ENCODE measurements at places on chromosomes 11 and 22.
A peak's percentile ranks its signal among the peaks of the same experiment; 100 is the strongest.

DNA sequence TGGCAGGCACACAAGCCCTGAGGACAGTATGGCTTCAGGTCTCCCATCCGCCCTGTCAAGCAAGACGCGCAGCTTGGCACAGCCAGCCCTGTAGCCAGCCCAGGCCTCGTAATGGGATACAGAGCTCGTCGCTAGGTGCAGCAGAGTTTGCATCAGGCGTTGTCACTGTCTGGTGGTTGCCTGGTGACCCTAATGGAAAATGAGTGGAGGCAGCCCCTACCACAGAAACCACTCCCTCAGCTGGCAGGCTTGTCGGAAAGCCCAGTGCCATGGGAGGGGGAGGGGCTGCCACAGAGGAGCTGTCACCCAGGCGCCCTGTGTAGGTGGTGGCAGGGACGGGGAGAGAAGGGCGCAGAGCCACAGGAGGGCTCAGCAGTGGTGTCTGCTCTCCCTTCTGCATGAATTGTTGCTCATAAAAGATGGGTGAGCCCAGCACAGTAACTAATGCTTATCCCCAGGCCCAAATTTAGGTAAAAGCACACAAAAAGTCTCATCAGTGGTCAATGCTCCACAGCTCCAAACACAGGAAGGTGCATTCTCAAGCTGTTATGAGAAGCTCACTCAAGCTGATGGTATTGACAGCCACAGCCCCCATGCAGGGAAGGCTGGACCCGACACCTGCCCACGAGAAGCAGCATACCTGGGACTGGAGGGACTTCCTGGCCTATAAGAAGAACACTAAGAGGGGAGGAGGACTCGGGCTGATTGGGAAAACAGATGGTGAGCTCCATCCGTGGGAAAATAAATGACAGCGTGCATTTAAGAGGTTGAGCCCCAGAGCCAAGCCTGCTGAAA, 164.6 kb downstream of the ETS1 start:
- DNase-seq: no peak

DNA sequence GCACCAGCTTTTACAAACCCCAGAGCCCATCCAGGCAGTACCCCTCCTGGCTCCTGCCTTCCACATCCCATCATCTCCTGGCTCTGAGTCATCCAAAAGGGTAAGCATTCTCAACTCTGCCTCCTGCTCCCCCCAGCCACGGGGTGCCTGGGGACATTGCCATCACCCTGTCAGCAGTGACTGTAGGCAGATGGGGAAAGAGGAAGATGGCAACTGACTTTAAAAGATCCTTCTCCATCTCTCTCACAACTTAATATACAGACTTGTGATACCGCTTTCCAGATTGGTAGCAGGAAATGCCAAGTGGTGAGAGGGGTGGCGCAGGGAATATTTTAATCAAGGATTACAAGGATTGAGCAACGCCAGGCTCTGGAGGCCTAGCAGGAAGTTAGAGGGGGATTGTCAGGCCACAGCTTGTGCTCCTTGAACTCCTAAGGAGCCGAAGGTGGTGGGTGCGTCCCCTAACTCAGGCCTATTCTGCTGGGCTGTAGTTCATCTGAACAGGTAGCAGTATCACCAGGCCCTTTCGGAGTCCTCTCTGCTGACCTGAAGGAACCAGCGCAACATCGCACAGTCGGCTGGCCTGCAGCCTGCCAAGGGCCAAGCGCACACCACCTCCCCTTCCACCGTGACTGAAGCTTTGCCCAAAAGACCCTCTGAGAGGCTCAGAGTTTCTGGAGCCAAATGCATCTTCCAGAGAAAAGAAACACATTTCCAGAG, 83.3 kb downstream of the ZC3H12C start:
- DNase-seq: no peak

GRCh38 chr11:13859892-13860291, 102.6 kb upstream of the SPON1 start:
- peak; percentile 57 for DNase-seq

DNA sequence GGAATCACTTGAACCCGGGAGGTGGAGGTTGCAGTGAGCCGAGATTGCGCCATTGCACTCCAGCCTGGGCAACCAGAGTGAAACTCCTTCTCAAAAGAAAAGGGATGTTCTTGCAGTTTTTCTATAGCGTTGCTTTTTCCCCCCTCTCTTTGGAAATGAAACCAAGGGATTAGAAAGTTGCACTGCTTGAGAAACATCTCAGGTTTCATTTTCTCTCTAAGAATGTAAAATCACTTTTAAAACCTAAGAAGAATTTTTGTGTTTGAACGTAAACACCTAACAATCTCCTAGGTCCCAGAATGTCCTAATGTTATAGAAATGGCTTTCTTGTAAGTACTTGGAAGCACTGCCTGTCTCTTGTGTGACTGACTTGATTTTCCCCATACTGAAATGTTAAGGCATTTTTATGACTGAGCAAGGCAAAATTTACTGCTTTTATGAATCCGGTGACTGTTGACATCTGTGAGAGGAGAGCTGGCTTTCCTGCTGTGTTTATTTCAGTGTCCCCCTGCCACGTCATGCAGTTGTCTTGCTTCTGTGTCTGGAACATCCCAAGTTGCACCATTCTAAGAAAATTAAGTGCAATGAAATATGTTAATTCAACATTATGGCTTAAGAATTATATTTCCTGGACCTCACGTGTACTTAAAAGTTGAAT, 37.7 kb downstream of the NF2 start:
- no peak for DNase-seq

- DNase-seq: no peak
Measured at GRCh38 chr11:109303342-109303741, 118.6 kb upstream of the C11orf87 start.

GRCh38 chr11:78796956-78797355, 222.3 kb upstream of the NARS2 start:
- no peak for DNase-seq

- DNase-seq: no peak
Measured at GRCh38 chr22:20810645-20811044, 36.7 kb downstream of the SERPIND1 start.

DNA sequence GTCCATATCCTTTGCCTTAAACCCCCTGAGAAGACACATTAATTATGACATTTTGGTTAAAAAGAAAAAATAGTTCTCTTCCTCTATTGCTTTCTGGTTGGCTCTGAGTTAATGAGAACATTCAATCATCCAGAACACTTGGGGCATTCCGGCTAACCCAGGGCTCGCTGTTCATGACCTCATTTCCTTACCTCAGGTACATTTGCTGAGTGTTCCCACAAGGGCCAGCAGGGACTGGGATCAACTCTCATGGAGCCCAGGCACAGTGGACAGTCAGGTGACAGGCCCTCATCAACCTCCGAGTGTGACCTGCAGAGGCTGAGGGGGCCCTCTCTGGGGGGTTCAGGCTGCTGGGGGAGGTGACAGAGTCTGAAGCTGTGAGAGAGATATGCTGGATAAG, 98.9 kb downstream of the MYO18B start:
- no peak for DNase-seq

GRCh38 chr11:121131656-121132055, 30.6 kb downstream of the TECTA start:
- no peak for DNase-seq

Data from hippocampal formation (tissue), 2 donors.